ENCODE measurements at places on chromosomes 2 and 18.

GRCh38 chr2:189260361-189260814 is 80.8 kb upstream of the COL5A2 start:
- DNase-seq, result no peak

GRCh38 chr2:25341011-25341727 is 556 bp downstream of the DNMT3A start:
- DNase-seq, result no peak

- DNase-seq, result no peak
These were observed 81.9 kb downstream of the NEURL3 start for GRCh38 chr2:96423291-96423690.

DNA sequence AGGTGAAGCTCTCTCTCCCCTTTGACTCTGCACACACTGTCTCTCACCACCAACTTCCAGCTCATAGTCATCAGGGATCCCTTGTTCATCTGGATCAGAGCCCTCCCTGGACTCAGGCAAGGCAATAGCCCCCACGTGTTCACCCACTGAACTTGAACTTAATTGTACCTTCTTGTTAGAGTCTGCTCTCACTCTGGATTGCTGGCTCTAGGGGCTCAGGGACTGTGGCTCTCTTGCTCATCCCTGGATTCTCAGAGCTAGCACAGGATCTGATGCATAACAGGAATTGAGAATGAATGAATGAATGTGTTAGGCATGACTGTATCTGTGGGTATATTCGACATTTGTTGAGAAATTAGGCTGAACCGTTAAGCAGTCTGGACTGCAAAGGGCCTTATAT is 16.7 kb upstream of the ASAP2 start:
- DNase-seq, result no peak

Measured in CD4-positive, alpha-beta memory T cell (primary cell).